ENCODE measurements at places on chromosomes 6 and 20. TPM values are rescaled to one million over a fixed set of nuclear protein-coding genes. Genes with fewer than 3 reads are reported as not detected.

DNA sequence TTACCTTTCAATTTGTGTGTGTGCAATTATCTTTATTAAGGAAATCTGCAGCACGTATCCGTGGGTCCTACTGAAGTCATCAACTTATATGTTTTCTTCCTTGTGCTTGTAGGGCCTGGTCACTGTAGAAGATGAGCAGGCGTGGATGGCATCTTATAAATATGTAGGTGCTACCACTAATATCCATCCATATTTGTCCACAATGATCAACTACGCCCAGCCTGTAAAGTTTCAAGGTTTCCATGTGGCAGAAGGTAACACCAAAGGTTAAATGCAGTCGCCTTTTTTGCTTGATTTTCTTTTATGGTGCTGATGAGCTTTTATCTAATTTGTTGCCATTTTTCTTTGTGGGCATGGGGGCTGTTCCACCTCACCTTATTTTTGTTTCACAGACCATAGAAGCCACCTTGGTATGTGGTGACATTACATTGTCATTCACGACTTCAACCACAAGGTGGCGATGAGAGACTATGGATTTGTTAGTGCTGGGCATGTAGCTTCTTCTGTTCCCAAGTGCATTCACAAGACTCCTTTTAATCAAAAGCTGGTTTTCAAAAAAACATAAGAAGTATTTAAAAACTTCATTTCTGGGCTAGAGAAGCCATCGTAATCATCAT lies 106.5 kb upstream of the LAMP5 start:
- peak; percentile 73 for DNase-seq

DNA sequence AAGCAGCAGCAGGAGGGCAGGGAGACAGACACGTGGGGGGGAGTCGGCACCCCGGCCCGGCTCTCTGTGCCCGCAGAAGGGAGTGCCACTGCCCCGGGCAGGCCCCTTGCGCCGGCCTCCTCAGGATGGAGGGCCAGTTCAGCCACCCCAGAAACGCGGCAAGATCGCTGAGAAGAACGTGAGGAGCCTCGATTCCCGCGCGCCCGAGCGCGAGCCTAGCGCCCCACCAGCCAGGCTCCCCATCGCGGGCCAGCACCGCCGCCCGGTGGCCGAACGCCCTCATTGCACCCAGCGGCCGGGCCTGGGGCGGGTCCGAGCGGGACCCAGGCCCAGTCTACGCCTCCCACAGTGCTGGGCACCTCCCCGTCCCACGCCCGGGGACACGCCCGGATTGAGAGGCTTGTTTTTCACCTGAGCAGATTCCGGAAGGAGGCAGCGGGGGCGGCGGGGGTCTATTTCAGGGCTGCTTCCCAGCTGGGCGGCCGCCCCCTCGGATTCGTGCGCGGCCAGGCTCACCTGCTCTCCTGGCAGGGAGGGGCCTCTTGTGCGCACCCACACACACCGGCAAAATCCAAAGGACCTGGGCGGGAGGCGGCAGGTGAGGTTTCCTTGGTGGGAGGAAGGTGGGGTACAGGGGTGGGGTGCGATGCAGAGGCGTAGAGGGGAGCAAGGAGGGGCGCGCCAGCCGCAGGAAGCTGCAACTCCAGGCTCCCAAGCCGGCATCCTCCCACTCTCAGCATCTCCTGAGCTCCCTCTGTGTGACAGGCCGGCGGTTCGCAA lies 9.0 kb upstream of the GRM4 start:
- DNase-seq, result peak; percentile 55

DNA sequence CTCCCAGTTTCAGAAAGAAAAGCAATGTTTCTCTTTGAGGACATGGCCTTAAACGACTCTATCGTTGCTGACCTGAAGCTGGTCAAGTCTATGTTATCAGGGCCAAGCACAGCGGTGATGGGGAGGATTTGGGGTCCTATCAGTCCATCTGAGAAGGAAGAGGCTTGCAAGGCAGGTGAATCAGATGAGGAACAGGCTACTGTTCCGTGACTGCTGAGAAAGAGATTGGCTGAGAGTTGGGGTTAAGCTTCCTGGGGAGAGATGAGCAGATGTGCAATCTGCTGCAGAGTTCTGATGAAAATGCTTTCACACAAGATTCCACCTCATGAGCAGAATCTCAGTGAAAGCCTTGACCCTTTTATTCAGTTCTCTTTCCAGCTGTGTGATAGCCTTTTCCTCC lies 168.3 kb upstream of the STMND1 start:
- DNase-seq, result no peak

DNA sequence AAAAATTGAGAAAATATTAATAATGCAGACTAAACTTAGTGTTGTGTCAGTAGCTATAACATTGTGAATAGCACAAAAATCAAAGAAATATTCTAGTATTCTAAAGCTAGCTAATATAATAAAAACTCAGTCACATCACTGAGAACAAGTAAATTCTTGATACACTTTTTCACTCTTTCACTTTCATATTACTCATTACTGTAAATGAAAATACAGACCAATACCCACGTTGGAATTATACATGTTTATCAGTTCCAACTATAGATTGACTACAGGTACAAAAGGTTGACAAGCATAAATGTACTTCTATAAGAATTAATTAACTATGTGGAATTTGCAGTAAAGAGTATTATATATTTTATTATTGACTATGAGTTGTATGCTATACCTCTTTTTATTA lies 1043.4 kb upstream of the FLRT3 start:
- DNase-seq, result no peak

GRCh38 chr6:125066140-125066539 lies 87.4 kb upstream of the TPD52L1 start:
- no peak for DNase-seq

GRCh38 chr6:25413207-25413905 lies 134.2 kb downstream of the CARMIL1 start:
- no peak for DNase-seq

DNA sequence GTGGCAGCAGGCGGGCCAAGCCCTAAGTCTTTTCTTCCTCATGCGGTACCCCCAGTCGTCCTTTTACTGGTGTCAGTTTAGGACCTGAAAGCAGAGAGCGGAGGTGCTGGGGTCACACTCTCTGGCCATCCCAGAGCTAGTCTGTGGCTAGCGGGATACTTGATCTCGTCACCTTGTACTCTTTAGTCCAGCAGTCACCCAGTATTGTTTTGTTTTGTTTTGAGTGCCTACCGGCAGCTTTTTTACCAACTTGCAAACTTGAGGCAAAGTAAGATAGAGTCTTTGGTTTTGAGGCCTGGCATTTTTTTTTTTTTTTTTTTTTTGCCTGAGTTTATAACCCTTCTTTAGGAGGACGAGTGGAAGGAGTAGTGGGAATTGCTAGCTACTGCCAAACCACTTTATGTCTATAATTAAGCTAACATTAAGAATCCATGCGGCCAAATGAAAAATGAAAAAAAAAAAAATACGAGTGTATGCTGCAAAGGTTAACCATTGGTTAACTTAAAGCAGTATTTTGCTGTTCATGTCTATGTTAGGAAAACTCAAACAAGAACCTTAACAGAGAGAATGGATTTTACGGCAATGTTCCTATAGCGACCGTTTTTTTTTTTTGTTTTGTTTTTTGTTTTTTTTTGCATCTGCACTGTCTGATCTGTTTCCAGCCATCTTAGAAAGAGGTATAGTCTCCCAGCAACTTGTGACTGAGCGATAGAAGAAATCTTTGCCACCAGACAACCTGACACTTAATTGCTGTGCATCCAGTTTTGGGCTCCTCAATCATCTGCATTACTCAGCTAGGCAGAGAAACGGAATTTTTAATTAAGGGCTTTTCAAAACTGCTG lies 56.9 kb downstream of the FAM217A start:
- DNase-seq, result no peak

The LAMA4 gene
- polyA plus RNA-seq, result 2.0 TPM

DNA sequence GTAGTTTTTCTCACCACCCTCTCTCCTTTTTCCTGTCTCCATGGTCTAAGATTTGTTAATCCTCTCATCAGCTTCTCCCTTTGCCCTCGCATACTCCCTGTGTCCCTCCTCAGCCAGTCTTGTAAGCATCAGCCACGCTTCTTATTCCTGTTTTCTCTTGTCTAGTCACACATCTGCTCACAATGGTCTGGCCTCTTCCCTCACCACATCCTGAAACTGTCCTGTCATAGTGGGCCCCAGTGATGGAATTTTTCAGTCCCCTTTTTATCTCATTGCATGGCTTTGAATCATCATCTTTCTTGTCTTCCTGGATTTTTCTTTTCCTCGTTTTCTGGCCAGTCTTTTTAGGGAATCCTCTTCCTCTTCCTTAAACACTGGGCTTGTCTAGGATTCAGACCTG lies 57.2 kb downstream of the GFRA4 start:
- DNase-seq, result no peak

The SLC17A1 gene
- polyA plus RNA-seq, result 0.07 TPM

DNA sequence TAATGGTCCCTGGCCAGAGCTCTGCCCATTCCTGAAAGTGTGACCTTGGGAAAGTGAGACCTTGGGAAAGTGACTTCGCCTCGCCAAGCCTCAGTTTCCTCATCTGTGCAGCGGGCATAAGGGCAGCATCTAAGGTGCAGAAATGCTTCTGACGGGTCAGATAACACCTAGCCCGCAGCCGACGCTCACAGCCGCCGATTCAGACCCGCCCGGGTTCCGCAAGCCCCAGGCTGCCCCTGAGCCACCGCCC lies 486 bp downstream of the FKBP1A start:
- no peak for DNase-seq

- no peak for DNase-seq
Measured at GRCh38 chr6:36547646-36548400, 544 bp upstream of the STK38 start.

The ENPP3 gene
- polyA plus RNA-seq, result 5.4 TPM

The WTAP gene
- 65.7 TPM for polyA plus RNA-seq

GRCh38 chr20:3014179-3014578 lies 29.2 kb upstream of the GNRH2 start:
- DNase-seq, result no peak

DNA sequence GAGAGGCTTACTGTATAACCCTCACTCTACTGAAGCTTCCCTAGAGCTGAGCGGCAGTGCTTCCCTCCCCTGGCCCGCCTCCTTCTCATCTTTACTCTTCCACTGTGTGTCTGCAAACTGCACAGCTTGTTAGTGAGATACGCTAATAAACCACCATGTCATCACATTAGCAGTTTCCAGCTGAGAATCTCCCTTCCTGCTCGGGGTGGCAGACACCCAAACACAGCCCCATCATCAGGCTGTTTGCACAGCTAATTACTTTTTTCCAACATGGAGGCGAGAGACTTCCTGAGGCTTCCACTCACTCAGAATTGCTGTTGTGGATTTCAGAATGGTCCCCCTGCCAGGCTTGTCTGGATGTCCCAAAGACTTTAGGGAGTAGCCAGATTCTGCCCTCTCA lies 444.9 kb upstream of the SULF2 start:
- no peak for DNase-seq

DNA sequence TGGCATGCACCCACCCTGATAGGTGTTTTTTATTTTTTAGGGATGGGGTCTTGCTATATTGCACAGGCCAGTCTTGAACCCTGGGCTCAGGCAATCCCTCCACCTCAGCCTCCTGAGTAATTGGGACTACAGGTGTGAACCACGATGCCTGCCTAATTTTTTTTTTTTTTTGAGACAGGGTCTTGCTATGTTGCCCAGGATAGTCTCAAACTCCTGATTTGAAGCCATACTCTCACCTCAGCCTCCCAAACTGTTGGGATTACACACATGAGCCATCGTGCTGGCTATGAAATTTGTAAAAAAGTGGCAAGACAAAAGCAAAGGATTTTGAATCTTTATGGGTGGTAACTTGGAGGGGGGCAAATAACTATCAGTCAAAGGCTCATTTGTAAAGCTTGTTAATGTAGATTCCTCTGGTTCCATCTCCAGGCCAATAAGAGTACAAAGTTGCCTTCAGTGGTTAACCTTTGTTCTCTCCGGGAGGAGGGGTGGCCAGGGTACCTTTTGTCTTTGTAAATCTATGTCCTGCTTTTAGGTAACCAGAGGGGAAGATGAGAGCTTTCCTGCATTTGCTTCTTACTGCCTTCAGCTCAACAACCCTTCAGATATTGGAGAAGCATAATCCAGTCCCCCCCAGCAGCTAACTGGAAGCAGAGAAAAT lies 372.0 kb upstream of the JARID2 start:
- peak; percentile 54 for DNase-seq

Data from small intestine (tissue), 16 donors.